Aorta (tissue), 5 donors: ENCODE measurements at places on chromosomes 3 and 15. TPM values are rescaled to one million over a fixed set of nuclear protein-coding genes. Genes with fewer than 3 reads are reported as not detected.
A peak's percentile ranks its signal among the peaks of the same experiment; 100 is the strongest.

DNA sequence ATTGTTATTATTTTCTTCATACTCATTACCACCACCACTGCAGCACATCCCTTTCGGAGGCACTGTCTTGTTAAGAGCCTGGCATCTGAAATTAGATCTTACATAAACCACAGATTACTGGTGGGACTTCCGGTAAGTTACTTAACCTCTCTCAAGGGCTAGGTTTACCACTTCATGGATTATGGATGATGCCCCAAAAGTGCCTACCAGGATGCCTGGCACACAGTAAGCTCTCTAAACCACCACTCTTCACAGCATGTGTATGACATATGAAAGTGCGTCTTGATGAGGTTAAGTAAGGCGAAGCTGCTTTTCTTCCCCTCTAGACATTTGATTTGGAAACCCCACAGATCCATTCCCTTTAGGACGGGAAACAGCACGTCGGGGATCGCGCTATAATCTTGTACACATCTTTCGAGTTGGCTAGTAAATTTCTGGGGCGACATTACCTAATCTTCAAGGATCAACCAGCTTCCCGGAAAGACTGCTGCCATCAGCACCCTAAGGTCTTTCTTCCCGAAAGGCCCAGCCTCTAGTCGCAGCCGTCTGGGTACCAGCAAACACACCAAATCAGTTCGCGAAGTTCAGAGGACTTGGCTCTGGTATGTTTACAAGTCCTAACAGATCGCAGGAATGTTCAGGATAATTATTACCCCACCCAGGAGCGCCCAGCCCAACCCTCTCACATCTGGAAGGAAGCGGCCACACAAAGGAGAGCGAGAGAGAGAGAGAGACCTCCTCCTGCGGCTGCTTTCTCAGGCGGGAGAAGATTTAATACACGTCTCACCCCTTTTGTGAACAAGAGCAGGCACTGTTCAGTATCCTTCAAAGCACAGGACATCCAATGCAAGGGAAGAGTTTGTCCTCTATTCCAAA lies 155.1 kb upstream of the FRMD4B start:
- DNase-seq, result no peak

DNA sequence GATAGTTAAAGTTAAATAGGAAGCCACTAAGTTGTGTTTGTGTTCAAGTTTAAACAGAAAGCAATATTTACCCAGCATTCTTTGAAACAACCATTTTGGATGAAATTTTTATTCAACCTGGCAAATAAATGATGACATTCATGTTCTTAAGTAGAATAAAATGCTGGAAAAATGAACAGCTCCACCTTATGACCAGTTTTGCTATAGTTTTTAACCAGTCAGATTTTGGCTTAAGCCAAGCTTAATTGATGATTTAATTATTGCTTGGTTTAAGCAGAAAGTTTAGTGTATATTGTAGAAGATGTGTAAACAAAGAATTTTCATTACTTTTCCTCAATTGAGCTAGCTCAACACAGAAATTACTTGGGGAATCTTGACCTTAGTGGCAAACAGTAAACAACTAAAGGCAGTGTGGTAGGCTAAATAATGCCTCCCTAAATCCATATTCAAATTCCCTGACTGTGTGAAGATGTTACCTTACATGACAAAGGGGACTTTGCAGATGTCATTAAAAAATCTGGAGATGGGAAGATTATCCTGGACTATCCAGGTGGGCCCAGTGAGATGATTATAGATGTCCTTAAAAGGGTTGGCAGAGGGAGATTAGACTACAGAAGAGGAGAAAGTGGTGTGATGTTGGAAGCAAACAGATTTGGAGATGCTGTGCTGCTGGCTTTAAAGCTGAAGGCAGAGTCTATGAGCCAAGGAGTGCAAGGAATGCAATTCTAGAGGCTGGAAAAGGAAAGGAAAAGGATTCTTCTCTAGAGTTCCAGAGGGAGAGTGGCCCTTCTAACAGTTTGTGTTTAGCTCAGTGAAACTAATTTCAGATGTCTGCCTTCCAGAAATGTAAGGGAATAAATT lies 448.6 kb upstream of the GOLIM4 start:
- no peak for DNase-seq

The SERINC4 gene
- not detected for total RNA-seq

DNA sequence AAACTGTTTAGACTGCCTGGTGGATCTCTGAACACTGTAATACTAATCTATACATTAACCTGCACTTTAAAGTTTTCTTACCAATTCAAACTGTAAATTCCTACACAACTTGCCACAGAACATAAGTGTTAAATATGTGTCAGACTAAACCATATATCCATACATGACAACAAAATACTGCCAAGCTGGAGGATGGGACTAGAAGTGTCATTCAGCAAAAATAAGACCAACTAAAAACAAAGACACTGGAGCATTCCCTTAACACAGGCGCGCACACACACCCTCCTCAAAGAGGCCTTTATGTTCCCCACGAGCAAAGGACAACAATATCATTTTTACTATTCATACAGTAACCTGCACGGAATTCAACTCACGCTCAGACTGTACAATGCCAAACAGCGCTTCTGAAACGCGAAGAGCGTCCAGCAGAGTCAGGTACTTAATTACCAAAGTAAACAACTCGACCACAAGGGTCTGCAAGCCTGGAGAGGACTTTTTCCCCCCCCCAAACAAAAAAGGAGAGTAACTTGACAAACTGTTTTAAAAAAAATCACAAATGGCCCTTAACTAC lies 1.1 kb downstream of the DCUN1D1 start:
- DNase-seq, result no peak

GRCh38 chr3:126982126-126982470 lies 817 bp upstream of the PLXNA1 start:
- no peak for DNase-seq

GRCh38 chr3:81554801-81555200 lies 206.6 kb downstream of the GBE1 start:
- no peak for DNase-seq

DNA sequence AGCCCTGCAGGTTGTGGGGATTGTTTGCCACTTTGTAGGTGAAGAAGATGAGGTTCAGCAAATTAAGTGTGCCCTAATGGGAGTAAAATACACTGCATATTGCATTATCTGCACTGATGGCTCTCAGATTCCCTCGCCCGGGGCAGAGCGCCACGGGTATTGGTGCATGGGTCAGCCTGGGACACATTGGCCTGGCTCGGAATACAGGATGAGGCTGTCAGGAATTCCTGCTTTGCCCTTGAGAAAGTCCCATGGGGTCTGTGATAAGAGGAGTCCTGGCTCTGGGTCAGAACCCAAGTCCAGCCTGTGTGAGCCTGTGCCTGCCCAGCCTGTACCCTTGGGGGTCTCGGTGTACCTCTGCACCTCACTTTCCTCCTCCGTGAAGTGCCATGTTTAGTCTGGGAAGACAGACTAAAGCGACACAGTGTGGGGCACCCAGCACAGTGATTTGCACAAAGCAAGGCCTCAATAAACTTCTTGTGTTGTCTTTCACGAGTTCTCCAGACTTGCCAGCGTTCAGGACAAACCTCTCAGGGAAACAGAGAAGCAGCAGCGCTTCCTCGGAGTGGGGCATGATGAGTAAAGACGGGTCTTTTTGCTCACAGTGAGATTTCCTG lies 107.6 kb downstream of the LRRK1 start:
- peak; percentile 36 for DNase-seq

- no peak for DNase-seq
Measured at GRCh38 chr3:59699648-59700320, 650.0 kb upstream of the CFAP20DC start.

GRCh38 chr3:183202004-183202722 lies 39.6 kb upstream of the LAMP3 start:
- DNase-seq, result no peak

- DNase-seq, result no peak
Measured at GRCh38 chr3:157023226-157023625, 136.7 kb downstream of the CCNL1 start.

The OXNAD1 gene
- 10.3 TPM for total RNA-seq

The FAM227B gene
- 4.2 TPM for total RNA-seq

GRCh38 chr3:117630469-117630868 lies 920.9 kb downstream of the TUSC7 start:
- no peak for DNase-seq

GRCh38 chr3:183287301-183287971 lies 34.4 kb downstream of the B3GNT5 start:
- peak; percentile 53 for DNase-seq

DNA sequence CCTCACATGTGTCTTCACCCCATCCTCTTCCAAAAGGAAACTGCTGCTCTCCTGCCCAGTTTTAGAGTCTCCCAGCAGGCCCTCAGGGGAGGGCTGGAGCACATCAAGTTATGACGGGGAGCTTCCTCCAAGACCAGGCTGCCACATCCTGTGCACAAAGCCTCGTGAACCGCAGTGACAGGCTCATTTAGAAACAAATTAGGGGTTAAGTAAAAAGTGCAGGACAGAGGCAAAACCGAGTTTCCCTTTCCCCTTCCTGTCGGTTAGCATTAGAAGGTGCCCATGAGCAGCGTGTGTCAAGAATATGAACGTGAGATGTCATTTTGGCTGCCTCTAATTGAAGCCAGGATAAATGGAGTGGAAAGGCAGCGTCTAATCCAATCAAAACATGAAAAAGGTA lies 199.7 kb downstream of the ARRDC4 start:
- peak; percentile 54 for DNase-seq

GRCh38 chr15:55770261-55770660 lies 27.3 kb upstream of the PRTG start:
- no peak for DNase-seq

DNA sequence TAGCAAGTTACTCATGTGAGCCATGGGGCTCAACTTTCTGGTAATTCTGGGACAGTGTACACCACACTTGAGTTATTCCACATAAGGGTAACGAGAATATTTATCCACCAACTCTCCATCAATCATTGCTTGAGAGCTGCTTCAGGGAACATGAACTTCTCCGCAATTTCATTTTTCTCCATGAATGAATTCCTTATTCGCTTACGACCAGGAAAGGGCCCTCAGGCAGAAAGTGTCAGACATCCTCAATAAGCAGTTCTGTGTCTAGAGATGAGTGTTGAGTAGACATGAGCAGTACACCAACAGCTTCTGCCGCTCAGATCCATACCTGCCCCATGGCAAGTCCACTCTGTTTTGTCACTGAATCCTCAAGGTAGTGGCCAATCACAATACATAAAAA lies 24.8 kb upstream of the IQCF2 start:
- DNase-seq, result no peak

The GPR171 gene
- total RNA-seq, result 1.2 TPM

GRCh38 chr15:88202231-88202630 lies 54.3 kb downstream of the NTRK3 start:
- no peak for DNase-seq
